ENCODE measurements at places on chromosomes 12 and 14. TPM values are rescaled to one million over a fixed set of nuclear protein-coding genes. Genes with fewer than 3 reads are reported as not detected.
A peak's percentile ranks its signal among the peaks of the same experiment; 100 is the strongest.

EFS gene
- total RNA-seq, result 15.8 TPM

REP15 gene
- 3.6 TPM for total RNA-seq

- DNase-seq, result no peak
- H3K27ac ChIP-seq, result peak overlapping the region; percentile 61
- H3K4me3 ChIP-seq, result no peak overlapping the region
- peaks cover 13% of the 10 kb centered on the region for H3K27me3 ChIP-seq
- no peaks in the 10 kb centered on the region for H3K36me3 ChIP-seq
- H3K4me1 ChIP-seq, result peaks cover 25% of the 10 kb centered on the region
Observed at GRCh38 chr14:68633131-68633991, 159.5 kb downstream of the ZFP36L1 start.

CDH24 gene
- total RNA-seq, result 6.1 TPM

GRCh38 chr12:106759526-106760183 is 14.8 kb upstream of the RIC8B start:
- peak overlapping the region; percentile 45 for H3K27ac ChIP-seq
- no peaks in the 10 kb centered on the region for H3K27me3 ChIP-seq
- H3K4me1 ChIP-seq, result no peaks in the 10 kb centered on the region
- H3K36me3 ChIP-seq, result no peaks in the 10 kb centered on the region
- no peak overlapping the region for H3K4me3 ChIP-seq

EML1 gene
- 24.6 TPM for total RNA-seq
